ENCODE measurements at places on chromosomes 12 and 14. TPM values are rescaled to one million over a fixed set of nuclear protein-coding genes. Genes with fewer than 3 reads are reported as not detected.

DNA sequence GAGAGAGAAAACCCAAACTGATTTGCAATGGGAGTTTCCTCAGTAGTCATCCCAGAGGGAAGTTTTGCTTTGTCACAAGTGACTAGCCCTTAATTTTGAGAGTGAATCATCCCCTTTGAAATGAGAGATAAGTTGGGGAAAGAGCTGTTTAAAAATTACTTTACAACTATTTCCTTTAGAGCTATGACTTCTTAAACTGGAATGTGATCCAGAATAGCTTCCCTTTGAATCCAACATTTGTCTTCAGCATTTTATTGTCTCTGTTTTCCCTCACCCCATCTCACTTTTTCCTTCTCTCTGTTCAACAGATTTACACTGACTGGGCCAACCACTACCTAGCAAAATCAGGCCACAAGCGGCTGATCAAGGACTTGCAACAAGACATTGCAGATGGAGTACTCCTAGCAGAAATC lies 109.3 kb downstream of the NAV3 start:
- no peaks in the 10 kb centered on the region for H3K36me3 ChIP-seq
- no peak overlapping the region for H3K4me3 ChIP-seq
- no peaks in the 10 kb centered on the region for H3K27me3 ChIP-seq
- no peak overlapping the region for H3K27ac ChIP-seq
- no peak for DNase-seq
- H3K4me1 ChIP-seq: no peaks in the 10 kb centered on the region

DNA sequence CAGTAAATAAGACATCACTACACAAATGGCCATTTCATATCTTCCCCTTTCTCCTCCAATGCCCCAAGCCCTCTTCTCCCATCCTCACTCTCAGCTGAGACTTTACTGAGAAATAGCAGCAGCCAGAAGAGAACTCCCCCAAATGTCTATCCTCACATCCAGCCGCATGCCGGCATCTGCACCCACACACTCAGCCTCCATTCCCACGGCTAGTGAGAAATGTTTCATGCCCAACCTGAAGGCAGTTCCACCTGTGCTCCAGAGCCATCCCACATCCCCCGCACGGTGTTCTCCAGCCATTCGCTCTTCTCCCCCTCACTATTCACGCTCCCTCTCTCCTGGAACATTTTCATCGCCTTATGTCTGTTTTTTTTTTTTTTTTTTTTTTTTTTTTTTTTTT lies 208.7 kb upstream of the DIO3 start:
- no peaks in the 10 kb centered on the region for H3K36me3 ChIP-seq
- no peaks in the 10 kb centered on the region for H3K4me1 ChIP-seq
- H3K4me3 ChIP-seq: no peak overlapping the region
- no peak overlapping the region for H3K27ac ChIP-seq

Gene TMCC3
- total RNA-seq: 23.5 TPM

GRCh38 chr12:104025771-104026170 lies 24.2 kb downstream of the GLT8D2 start:
- H3K4me3 ChIP-seq: no peak overlapping the region
- H3K27ac ChIP-seq: no peak overlapping the region
- DNase-seq: no peak
- no peaks in the 10 kb centered on the region for H3K4me1 ChIP-seq
- H3K27me3 ChIP-seq: no peaks in the 10 kb centered on the region
- no peaks in the 10 kb centered on the region for H3K36me3 ChIP-seq

Gene KRT73
- total RNA-seq: not detected

DNA sequence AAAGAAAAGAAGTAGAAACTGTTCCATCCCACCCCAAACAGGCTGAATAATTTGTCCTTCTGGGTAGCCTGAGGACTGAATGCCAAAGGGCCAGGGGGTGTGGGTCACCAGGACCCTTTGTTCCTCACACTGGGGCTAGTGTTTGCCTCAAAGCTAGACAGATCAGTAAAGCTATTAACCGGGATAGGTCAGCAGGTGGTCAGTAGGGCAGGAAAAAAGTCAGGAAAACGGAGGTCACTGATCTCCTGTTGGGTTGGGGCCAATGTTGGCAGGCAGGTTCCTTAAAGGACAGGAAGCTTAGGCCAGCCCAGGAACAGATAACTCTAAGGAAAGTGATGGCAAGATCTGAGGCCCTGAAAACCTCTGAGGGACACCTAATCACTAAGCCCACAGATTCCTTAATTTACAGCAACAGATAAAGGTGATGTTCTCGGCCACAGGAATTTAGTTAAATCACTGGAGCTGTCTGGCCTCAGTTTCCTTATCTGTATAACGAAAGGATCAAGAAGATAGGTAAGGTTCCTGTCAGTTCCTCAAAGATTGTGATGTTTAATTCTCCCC lies 22.7 kb upstream of the TMPO start:
- no peaks in the 10 kb centered on the region for H3K36me3 ChIP-seq
- no peak overlapping the region for H3K4me3 ChIP-seq
- H3K27ac ChIP-seq: no peak overlapping the region
- no peaks in the 10 kb centered on the region for H3K27me3 ChIP-seq
- peaks cover 6% of the 10 kb centered on the region for H3K4me1 ChIP-seq

Gene GPR68
- 0.13 TPM for total RNA-seq

DNA sequence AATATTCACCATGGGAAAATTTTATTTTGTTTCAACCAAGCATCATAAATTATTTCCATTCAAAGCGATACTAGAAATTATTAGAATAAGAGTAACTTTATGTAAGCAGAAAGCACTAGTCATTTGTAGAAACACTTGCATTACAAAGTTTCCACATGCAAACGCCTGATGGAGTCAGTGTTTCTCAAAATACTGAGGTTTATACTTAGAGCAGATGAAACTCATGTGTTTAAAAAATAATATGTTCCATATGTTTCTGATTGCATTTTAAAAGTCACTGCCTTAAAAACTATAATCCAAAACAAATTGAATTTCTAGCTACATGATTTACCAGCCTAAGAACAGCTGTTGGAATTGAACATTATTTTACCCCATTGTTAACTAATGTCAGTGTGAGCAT lies 1246.4 kb downstream of the SLC16A7 start:
- DNase-seq: no peak
- H3K27ac ChIP-seq: no peak overlapping the region
- no peaks in the 10 kb centered on the region for H3K4me1 ChIP-seq

DNA sequence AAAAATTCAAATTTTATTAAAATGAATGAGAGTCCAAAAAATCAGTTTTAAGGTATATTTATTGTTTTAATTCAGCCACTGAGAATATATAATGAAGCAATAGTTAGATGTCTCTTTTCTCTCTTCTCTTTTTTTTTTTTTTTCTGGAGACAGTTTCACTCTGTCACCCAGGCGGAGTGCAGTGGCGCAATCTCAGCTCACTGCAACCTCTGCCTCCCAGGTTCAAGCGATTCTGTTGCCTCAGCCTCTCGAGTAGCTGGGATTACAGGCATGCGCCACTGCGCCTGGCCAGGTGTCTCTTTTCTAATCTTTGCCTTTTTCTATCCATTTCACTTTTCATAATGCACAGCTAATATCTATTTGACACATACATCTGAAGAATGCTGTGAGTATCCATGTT lies 307.1 kb upstream of the RGS6 start:
- no peaks in the 10 kb centered on the region for H3K27me3 ChIP-seq
- H3K27ac ChIP-seq: no peak overlapping the region
- H3K36me3 ChIP-seq: no peaks in the 10 kb centered on the region
- DNase-seq: no peak

DNA sequence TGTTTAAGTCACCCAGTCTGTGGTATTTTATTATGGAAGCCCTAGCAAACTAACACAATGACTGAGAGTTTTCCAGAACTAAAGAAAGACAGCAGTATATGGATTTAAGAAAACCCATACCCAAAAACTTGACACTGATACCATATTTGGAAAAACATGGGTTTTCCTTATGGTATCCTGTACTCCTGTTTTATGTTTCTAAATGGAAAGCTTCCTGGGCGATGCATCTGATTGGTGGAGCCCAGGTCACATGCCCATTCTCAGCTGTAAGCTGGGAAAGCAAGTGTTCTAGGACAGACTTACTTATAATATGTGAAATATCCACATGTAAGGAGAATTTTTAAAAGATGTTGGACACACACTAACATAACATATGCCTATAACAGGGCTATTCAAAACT lies 4.5 kb upstream of the RNASE4 start:
- peaks cover 7% of the 10 kb centered on the region for H3K4me1 ChIP-seq
- DNase-seq: peak; percentile 19
- H3K27me3 ChIP-seq: no peaks in the 10 kb centered on the region
- H3K27ac ChIP-seq: no peak overlapping the region
- H3K36me3 ChIP-seq: no peaks in the 10 kb centered on the region
- no peak overlapping the region for H3K4me3 ChIP-seq

GRCh38 chr12:108642899-108643654 lies 9.4 kb upstream of the SELPLG start:
- H3K4me1 ChIP-seq: peaks cover 50% of the 10 kb centered on the region
- H3K4me3 ChIP-seq: no peak overlapping the region
- H3K36me3 ChIP-seq: no peaks in the 10 kb centered on the region
- peak overlapping the region; percentile 84 for H3K27ac ChIP-seq
- no peaks in the 10 kb centered on the region for H3K27me3 ChIP-seq
- no peak for DNase-seq

DNA sequence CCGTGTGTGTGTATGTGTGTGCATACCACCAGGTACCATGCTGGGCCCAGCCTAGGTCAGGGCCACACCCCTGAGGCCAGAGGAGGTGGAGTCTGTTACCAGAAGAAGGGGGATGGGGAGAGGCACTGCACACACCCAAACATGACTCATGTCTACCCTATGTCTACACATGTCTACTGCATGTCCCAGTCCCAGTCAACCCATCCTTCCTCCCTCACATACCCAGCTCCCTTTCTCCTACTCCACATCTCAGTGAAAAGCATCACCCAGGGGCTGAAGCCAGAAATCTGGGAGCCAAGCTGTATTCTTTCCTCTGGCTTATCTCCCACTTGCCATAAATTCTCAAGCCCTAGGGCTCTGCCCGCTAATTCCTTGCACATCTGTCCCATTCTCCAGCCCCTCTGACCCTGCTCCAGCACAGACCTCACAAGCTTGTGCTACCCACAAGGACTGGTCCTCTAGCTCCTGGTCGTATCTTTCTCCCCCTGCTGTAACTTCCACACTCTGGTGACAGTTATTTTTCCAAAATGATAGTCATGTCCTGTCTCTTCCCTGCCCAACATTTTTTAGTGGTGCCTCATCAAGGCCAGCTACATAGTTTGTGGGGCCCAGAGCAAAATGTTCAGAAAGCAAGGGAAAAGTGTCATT lies 18.0 kb upstream of the APPL2 start:
- DNase-seq: no peak
- no peaks in the 10 kb centered on the region for H3K4me1 ChIP-seq
- H3K4me3 ChIP-seq: no peak overlapping the region
- no peaks in the 10 kb centered on the region for H3K36me3 ChIP-seq
- no peak overlapping the region for H3K27ac ChIP-seq

GRCh38 chr14:69345402-69345801 lies 52.7 kb downstream of the ERH start:
- no peaks in the 10 kb centered on the region for H3K36me3 ChIP-seq
- H3K4me1 ChIP-seq: no peaks in the 10 kb centered on the region
- H3K27ac ChIP-seq: no peak overlapping the region
- H3K27me3 ChIP-seq: no peaks in the 10 kb centered on the region

- no peak overlapping the region for H3K4me3 ChIP-seq
- H3K4me1 ChIP-seq: no peaks in the 10 kb centered on the region
- H3K27me3 ChIP-seq: no peaks in the 10 kb centered on the region
- no peak for DNase-seq
- H3K36me3 ChIP-seq: no peaks in the 10 kb centered on the region
- no peak overlapping the region for H3K27ac ChIP-seq
Measured at GRCh38 chr12:101680240-101680639, 17.2 kb upstream of the CHPT1 start.

Gene TTC9
- 6.9 TPM for total RNA-seq

- no peaks in the 10 kb centered on the region for H3K27me3 ChIP-seq
- no peak overlapping the region for H3K4me3 ChIP-seq
- H3K4me1 ChIP-seq: peaks cover 24% of the 10 kb centered on the region
- DNase-seq: no peak
Measured at GRCh38 chr12:50515587-50515986, 10.8 kb downstream of the DIP2B start.

DNA sequence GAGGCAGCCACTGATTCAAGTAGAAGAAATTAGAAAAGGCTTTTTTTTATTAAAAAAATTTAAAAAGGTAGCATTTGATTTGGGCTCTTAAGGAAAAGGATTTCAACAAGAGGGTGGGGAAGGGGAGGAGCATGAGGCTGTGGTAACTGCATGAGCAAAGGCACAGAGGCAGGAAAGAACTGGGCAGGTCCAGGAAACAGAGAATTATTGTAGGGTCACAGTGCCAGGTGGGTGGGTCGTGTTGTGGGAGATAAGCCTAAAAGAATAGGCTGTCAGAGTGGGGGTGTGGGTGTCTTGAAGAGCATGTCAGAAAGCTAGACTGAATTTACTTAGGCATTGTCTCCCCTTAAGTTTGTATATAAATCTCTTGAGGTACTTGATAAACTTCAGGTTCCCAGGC lies 7.8 kb downstream of the LIMA1 start:
- no peak overlapping the region for H3K4me3 ChIP-seq
- H3K27ac ChIP-seq: peak overlapping the region; percentile 54
- no peaks in the 10 kb centered on the region for H3K36me3 ChIP-seq

DNA sequence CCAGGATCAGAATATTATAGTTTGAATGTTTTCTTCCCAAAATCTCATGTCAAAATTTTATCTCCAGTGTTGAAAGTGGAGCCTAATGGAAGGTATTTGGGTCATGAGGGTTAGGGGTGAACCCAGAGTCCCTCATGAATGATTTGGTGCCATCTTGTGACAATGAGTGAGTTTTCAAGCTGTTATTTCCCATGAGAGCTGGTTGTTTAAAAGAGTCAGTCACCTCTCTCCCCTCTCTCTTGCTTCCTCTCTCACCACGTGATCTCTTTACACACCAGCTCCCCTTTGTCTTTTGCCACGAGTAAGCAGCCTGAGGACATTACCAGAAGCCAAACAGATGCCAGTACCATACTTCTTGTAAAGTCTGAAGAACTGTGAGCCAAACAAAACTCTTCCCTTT lies 561.6 kb downstream of the RERGL start:
- no peaks in the 10 kb centered on the region for H3K36me3 ChIP-seq
- no peaks in the 10 kb centered on the region for H3K27me3 ChIP-seq
- DNase-seq: no peak
- no peak overlapping the region for H3K4me3 ChIP-seq
- H3K27ac ChIP-seq: no peak overlapping the region
- H3K4me1 ChIP-seq: no peaks in the 10 kb centered on the region

Gene DNM1L
- 49.7 TPM for total RNA-seq

Gene PDZRN4
- 0.54 TPM for total RNA-seq

GRCh38 chr12:24928131-24928530 lies 20.8 kb downstream of the BCAT1 start:
- H3K27ac ChIP-seq: no peak overlapping the region
- no peak overlapping the region for H3K4me3 ChIP-seq
- H3K36me3 ChIP-seq: no peaks in the 10 kb centered on the region

- H3K36me3 ChIP-seq: no peaks in the 10 kb centered on the region
- no peaks in the 10 kb centered on the region for H3K4me1 ChIP-seq
- no peak overlapping the region for H3K27ac ChIP-seq
- H3K4me3 ChIP-seq: no peak overlapping the region
Measured at GRCh38 chr12:31835276-31835882, 106.6 kb upstream of the AMN1 start.

All from thyroid gland (tissue), 4 donors.